ENCODE measurements at places on chromosomes 3 and 15. TPM values are rescaled to one million over a fixed set of nuclear protein-coding genes. Genes with fewer than 3 reads are reported as not detected.

GRCh38 chr3:170754311-170754693 is 115.7 kb downstream of the RPL22L1 start:
- H3K36me3 ChIP-seq: no peaks in the 10 kb centered on the region
- H3K27ac ChIP-seq: no peak overlapping the region
- no peaks in the 10 kb centered on the region for H3K4me1 ChIP-seq
- peaks cover 41% of the 10 kb centered on the region for H3K27me3 ChIP-seq
- no peak overlapping the region for H3K4me3 ChIP-seq
- DNase-seq: no peak

- no peaks in the 10 kb centered on the region for H3K27me3 ChIP-seq
- no peak overlapping the region for H3K27ac ChIP-seq
- no peaks in the 10 kb centered on the region for H3K36me3 ChIP-seq
- H3K4me1 ChIP-seq: peaks cover 10% of the 10 kb centered on the region
These were observed 30.0 kb upstream of the TRAK1 start for GRCh38 chr3:42061025-42061712.

DNA sequence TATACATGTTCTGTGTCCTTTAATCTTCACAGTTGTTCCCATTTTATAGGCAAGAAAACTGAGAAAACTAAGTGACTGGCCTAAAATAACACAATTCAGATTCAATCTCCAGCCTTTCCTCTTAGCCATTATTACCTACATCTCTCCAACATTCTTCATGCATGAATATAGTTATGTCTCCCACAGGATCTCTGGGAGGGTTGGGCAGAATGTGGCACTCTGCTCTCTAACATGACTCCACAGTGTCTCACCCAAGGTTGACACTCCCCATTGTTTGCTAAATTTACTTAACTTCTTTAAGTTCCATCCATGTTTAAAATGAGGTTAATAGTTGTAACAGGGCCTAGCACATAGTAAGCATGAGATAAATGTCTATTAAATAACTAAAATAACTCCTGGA is 276.3 kb downstream of the ERC2 start:
- H3K27ac ChIP-seq: no peak overlapping the region
- DNase-seq: no peak
- no peaks in the 10 kb centered on the region for H3K36me3 ChIP-seq
- H3K4me1 ChIP-seq: no peaks in the 10 kb centered on the region

GRCh38 chr3:45830121-45830520 is 11.8 kb downstream of the LZTFL1 start:
- H3K4me3 ChIP-seq: no peak overlapping the region
- no peak overlapping the region for H3K27ac ChIP-seq
- H3K27me3 ChIP-seq: no peaks in the 10 kb centered on the region
- peaks cover 9% of the 10 kb centered on the region for H3K4me1 ChIP-seq
- no peak for DNase-seq
- H3K36me3 ChIP-seq: peaks cover 4% of the 10 kb centered on the region

GRCh38 chr15:31263751-31264558 is 62.7 kb upstream of the KLF13 start:
- H3K4me1 ChIP-seq: peaks cover 67% of the 10 kb centered on the region
- H3K36me3 ChIP-seq: no peaks in the 10 kb centered on the region

DNA sequence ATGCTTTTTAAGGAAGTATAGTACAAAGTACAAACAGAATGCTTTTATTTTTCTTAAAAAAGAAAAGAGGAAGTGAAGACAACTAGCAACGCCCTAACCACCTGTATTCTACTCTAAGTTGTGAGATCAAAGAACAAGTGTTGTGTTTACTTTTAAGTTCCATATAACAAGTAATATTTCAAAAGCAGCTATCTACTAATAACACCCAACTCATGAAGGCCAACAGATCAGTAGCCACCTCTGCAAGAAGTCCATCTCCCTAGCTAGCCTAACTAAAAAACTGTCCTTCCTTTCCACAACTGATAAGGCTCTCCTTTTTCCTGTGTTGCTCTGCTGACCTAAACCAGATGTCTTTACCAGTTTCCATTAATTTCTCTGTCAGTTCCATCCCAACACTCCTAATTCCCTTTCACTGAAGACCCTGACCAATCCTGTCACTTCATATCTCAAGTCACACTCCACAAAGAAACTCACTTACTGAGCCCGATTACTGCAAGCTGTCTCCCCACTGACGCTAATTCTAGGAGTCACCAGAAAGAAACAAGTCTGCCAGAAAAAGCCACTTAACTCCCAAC is 26.9 kb downstream of the PHC3 start:
- H3K4me1 ChIP-seq: peaks cover 38% of the 10 kb centered on the region
- no peak overlapping the region for H3K4me3 ChIP-seq
- H3K36me3 ChIP-seq: peaks cover 36% of the 10 kb centered on the region

DNA sequence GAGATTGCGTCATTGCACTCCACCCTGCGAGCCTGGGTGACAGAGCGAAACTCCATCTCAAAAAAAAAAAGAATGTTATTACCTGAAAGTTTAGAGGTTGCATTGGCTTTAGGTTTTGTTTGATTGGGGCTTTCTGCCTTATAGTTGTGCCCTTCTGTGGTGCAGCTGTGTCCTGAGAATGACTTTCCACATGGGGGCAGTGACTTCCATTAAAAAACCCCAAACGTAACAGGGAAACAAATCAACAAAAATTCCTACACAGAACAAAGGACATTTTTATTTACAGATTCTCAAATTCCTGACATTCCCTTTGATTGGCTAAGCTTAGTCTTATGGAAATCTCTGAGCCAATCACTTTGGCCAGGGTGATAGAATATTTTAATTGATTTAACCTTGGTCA is 154.1 kb upstream of the GPR149 start:
- no peaks in the 10 kb centered on the region for H3K36me3 ChIP-seq
- no peak for DNase-seq
- H3K27me3 ChIP-seq: no peaks in the 10 kb centered on the region
- no peak overlapping the region for H3K4me3 ChIP-seq
- H3K4me1 ChIP-seq: no peaks in the 10 kb centered on the region

DNA sequence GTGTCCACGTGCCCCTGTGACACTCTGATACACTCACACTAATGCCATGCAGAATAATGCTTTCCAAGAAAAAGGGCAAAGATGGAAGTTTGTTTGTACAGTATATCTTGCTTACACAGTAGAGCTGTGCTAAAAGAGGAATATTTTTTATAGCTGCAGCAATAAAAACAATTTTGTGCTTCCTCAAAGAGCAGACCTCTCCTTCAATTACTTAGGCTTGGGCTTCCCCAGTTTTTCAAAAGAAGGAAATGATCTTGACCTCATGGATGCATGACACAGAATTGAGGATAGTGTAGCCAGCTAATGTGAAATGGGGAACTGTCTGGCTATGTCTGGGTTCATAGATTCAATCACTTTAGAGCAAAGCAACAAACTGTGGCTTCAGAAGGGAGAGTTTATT is 137.4 kb downstream of the STT3B start:
- H3K36me3 ChIP-seq: no peaks in the 10 kb centered on the region
- H3K27me3 ChIP-seq: no peaks in the 10 kb centered on the region
- no peaks in the 10 kb centered on the region for H3K4me1 ChIP-seq

GRCh38 chr3:23711916-23712494 is 93.8 kb upstream of the UBE2E1 start:
- H3K4me1 ChIP-seq: no peaks in the 10 kb centered on the region
- no peak overlapping the region for H3K4me3 ChIP-seq
- DNase-seq: no peak
- H3K36me3 ChIP-seq: no peaks in the 10 kb centered on the region
- no peak overlapping the region for H3K27ac ChIP-seq

- no peaks in the 10 kb centered on the region for H3K36me3 ChIP-seq
- H3K4me1 ChIP-seq: peaks cover 23% of the 10 kb centered on the region
- DNase-seq: peak; percentile 64
- H3K27ac ChIP-seq: peak within 1 kb of the TSS; percentile 42
These were observed at the start of gene GNB4 for GRCh38 chr3:179451265-179452175. TSS of gene GNB4 (minus strand) at chr3:179451470. CDS start at chr3:179426200, 25,270 bp downstream.

DNA sequence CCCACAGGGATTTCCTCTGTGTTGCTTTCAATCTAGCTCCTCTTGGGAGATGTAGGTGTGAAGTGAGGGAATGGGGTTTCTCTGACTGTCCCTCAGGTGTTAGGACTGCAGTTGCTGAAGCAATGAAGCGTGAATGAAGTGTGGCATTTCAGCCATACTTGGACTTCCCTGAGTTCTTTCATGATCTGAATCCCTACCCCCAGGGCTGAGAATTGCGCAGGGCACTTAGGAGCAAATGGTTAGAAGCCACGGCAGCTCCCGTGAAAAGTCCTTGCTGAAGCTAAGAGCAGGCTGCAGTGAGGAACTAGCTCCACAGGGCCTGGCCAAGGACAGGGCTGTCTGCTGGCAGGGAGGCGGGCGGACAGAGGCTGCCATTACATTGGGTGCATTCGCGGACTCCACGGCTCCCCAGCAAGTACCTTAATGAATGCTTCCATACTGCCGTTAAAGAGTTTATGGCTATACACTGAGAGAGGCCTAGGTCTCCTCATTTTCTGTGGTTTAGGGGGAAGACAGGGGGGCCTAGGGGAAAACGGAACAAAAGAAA is 69.0 kb upstream of the RAD18 start:
- H3K4me1 ChIP-seq: no peaks in the 10 kb centered on the region
- H3K36me3 ChIP-seq: no peaks in the 10 kb centered on the region
- H3K27ac ChIP-seq: no peak overlapping the region
- H3K27me3 ChIP-seq: no peaks in the 10 kb centered on the region

DNA sequence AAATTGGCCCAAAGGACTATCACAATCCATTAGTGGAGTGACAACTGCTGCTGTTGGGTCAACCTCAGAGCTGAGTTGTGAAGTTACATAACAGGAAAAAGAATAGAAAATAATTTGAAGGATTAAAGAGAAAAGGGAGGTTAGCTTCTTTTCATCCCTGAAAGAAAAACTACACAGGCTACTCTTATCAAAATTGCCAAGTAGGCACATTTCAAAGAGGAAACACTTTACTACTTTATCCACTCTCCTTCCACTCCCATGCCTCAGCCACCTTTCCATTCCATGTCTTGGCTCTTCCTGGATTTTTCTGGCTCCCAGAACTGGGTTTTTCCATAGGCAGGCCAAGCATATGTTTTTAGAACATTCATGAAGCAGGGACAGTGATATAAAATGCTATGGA is 384.0 kb upstream of the RORA start:
- H3K27ac ChIP-seq: no peak overlapping the region
- no peaks in the 10 kb centered on the region for H3K4me1 ChIP-seq
- H3K36me3 ChIP-seq: peaks cover 1% of the 10 kb centered on the region

DNA sequence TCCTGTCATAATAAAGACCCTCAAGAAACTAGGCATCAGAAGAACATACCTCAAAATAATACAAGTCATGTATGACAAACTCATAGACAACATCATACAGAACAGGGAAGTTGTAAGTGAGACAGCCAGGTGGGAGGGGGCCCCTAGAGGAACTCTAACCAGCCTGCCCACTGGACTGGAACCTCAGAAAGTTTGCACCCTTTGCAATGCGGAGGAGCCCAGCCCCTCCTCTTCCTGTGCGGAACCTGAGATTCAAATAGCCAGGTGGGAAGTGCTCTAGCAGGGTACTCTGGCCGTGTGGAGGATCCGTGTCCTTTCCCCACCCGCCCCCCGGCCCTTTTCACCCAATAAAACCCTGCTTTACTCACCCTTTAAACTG is 387.0 kb upstream of the CBLB start:
- H3K4me3 ChIP-seq: no peak overlapping the region
- H3K27ac ChIP-seq: no peak overlapping the region
- peaks cover 8% of the 10 kb centered on the region for H3K36me3 ChIP-seq
- DNase-seq: no peak
- H3K27me3 ChIP-seq: no peaks in the 10 kb centered on the region

GRCh38 chr15:57190208-57190607 is 186.1 kb upstream of the CGNL1 start:
- H3K4me1 ChIP-seq: no peaks in the 10 kb centered on the region
- no peak for DNase-seq
- H3K36me3 ChIP-seq: peaks cover 23% of the 10 kb centered on the region

- H3K27ac ChIP-seq: no peak overlapping the region
- no peak for DNase-seq
- no peaks in the 10 kb centered on the region for H3K4me1 ChIP-seq
- H3K4me3 ChIP-seq: no peak overlapping the region
These were observed 457.0 kb downstream of the PLOD2 start for GRCh38 chr3:145704020-145704419.

DNA sequence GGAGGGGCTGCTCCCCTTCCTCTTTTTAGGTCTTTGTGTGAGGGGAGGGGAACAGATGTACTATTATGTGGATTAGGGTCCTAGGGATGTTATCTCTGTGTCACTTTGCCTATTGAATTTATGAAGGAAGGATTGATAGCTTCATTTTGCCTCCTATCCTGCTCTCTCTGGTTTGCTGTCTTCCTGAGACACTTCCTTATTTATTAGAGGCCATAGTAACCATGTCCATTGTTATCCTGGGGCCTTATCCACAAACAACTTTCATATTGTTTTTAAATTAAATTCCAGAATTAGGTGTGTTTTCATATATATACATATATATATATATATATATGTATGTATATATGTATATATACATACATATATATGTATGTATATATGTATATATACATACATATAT is 83.2 kb upstream of the LRRFIP2 start:
- H3K36me3 ChIP-seq: peaks cover 29% of the 10 kb centered on the region
- no peak overlapping the region for H3K4me3 ChIP-seq
- no peaks in the 10 kb centered on the region for H3K27me3 ChIP-seq
- no peak for DNase-seq

SHQ1 gene
- 40.0 TPM for total RNA-seq

STXBP5L gene
- total RNA-seq: not detected

DLEC1 gene
- 0.52 TPM for total RNA-seq

COL6A5 gene
- not detected for total RNA-seq

GOLGA8T gene
- total RNA-seq: not detected

All from activated naive CD8-positive, alpha-beta T cell treated with anti-CD3 and anti-CD28 coated beads for 36 hours (primary cell).